ENCODE measurements at places on chromosomes 7 and 10.
A peak's percentile ranks its signal among the peaks of the same experiment; 100 is the strongest.

- DNase-seq = peak; percentile 71
Observed at GRCh38 chr10:102408728-102409603, 9.6 kb downstream of the PSD start.

DNA sequence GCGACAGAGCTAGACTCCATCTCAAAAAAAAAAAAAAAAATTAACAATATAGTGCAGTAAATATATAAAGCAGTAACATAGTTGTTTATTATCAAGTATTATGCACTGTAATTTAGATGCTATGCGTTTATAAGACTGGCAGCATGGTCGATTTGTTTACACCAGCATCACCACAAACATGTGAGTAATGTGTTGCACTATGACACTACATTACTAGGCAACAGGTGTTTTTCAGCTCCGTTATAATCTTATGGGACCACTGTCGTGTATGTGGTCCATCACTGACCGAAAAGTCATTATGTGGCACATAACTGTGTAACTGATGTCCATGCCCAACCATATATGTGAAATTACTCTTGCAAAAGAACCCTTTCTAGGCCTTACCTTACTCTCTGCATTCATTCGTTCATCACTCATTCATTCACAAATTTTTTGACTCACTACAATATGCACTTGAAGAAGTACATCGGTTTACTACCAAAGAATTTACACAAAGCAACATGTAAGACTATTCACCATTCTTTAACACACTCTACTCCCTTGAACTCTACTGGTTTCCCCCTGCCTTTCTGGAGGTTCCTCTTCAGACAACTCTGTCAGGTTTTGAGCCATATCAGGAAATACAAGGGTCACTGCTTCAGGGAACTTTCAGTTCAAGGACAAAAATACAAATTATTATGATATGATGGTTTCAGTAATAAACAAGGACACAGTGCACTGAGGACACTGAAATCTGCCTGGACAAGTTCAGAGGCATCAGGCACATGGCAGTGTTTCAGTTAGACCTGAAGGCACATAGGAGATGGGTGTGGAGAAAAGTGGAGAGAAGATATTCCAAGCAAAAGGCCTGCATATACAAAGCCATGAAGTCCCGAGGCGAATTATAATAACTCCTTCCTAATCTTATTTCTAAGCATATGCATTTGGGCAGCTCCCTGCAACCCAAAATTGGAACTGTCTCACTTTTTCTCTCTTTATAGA, 17.4 kb downstream of the ITGB1 start:
- no peak for DNase-seq

DNA sequence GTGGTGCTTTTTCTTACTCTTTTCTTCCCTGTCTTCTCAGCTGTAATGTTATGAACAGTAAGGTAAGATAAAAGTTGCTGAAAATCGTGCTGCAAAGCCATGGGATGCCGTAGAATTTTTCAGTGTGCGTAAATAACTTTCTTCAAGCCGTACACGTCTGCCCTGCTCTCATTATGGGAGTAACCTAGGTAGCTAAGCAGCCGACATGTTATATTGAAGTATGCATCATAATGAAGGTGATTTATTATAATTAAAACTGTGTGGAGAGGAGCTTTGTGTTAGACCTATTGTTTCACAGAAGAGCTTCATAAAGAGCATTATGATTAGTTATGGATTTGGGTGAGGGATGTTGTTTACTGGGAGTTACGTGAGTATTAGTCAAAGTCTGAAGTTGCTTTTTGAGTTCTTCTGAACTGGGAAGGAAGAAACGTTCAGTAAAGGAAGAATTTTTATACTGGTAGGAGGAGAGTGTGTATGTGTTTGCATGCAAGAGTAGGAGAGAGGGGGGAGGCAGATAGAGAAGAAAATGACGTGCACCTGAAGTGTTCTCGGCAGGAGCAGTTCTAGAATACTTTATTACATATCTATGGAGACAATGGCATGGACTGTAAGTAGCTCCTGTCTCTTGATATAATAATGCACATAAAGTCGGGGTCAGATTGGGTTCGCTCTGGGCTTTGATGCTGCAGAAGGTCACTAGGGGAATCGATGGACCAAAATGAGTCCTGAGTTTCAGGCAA, 56.3 kb downstream of the POU6F2 start:
- no peak for DNase-seq

DNA sequence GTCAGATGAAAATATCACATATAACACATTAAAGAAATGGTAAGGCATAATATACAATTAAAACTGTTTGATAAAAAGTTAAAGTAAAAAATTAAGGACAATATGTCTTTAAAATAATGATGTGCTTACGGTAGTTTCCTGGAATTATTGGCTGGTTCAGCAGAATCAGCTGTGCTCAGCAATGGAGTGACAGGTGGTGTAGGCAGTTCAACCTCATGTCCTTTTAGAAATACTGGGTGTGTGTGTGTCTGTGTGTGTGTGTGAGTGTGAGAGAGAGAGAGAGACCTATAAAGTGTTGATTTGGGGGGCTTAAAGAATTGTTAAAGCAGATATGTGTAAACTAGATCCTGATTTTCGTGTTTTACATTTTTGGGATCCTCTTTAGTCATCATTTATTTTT, 141.2 kb downstream of the ADAM22 start:
- no peak for DNase-seq

DNA sequence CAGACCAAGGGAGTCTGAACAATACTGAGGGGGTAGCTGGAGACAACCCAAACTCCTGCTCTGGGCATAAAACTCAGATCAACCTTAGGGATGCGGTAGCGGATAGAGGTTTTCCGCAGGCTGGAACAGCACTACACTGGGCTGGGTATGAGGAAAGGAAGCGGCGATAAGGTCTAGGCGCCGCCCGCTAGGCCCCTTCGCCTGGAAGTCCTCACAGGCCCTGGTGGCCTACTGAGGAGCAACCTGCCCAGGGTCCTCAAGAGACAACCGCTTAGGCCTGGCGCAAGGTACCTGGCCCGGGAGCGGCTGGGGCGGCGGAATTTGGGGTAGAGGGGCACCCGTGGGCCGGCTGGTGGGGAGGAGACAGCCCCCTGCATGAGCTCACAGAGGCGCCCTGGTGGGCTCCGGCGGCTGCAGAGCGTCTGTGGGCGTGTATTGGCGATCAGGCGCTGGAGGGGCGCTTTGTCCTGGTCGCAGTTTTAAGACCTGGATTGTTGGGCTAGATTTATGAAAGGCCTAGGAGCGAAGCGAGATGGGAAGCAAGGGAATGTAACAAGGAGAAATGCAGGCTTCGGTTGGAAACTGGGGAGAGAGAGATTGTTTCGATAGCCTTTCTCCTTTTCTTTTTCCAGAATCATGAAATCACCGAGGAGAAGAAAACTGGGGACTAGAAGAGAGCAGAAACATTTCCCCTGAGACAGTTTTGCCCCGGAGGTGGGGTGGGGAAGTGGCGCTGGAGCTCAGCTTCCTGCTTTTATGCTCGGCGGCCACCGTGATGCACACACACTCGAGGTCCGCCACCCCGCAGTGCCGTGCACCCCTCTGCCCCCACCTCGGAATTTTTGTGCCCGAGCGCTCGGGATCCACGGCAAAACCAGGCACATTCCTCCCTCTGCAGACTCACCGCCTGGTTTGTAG, 2.4 kb upstream of the NKX2-3 start:
- no peak for DNase-seq

GRCh38 chr7:47596502-47597202, 14.7 kb upstream of the TNS3 start:
- DNase-seq = no peak

- DNase-seq = no peak
Observed at GRCh38 chr7:16492513-16493062, 27.1 kb upstream of the SOSTDC1 start.

- DNase-seq = no peak
Observed at GRCh38 chr7:125876431-125876830, 946.8 kb upstream of the POT1 start.

- DNase-seq = no peak
Observed at GRCh38 chr7:100366411-100367250, 6.7 kb upstream of the PILRA start.

- no peak for DNase-seq
Observed at GRCh38 chr7:128362670-128363069, 1.2 kb upstream of the PRRT4 start.

GRCh38 chr7:85160223-85160622, 26.6 kb downstream of the SEMA3D start:
- DNase-seq = no peak

DNA sequence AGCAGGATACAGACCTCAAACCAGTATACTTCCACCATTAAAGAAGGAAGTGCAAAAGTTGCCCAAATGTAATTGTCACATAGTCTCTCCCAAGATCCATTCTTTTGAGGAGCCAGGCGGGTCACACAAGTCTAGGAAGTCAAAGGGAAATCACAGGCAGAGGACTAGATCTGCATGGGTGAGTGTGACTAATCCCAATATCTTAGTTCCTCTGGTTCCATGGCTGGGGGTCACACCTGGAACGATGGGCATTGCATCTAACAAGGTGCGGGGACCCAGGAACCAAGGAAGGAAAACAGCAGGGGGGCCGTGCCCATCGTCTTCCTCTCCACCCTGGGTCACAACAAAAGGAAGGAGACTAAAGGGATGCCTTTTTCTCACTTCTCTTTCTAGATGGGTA, 1138.8 kb downstream of the XPNPEP1 start:
- no peak for DNase-seq

GRCh38 chr7:30694774-30695721, 12.8 kb upstream of the CRHR2 start:
- DNase-seq = no peak

- DNase-seq = no peak
Observed at GRCh38 chr7:88132725-88133124, 87.1 kb downstream of the SRI start.

- peak; percentile 21 for DNase-seq
Observed at GRCh38 chr7:36487756-36488336, 98.2 kb downstream of the ANLN start.

DNA sequence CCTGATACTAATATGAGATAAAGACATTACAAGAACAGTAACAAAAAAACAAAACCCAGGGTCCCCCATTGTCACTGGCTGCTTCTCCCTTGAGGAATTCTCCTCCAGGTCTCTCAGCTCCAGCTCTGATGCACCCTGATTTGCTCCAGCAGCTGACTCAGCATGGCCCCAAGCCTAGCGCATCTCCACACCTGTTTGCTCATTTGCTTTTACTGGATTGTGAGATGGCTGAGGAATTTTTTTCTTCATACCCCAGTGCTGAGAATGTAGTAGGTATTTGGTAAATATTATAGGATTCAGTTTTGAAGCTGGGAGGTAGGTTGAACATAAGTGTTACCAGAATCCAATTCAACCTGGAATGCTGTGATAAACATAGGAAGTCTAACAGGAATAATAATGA, 171.9 kb downstream of the PKD1L1 start:
- DNase-seq = no peak

DNA sequence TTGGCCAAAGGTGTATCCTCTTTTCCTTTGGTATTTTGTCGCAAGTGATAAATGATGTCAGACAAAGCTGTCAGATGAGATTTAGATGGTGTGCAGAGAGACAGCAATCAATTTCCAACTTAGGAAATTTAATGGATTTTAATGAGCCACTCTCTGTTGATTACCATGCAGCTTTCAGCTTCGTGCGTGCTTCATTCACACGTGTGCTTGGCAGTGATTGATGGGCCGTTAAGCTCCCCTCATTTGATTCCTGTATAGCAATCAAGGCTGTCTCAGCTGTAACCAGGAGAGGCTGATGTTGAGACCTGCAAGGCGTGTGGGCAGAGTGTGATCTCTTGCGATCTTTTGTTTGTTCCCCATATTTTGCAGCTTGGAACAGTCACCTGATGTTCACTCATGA, 439.6 kb downstream of the CALN1 start:
- DNase-seq = no peak

DNA sequence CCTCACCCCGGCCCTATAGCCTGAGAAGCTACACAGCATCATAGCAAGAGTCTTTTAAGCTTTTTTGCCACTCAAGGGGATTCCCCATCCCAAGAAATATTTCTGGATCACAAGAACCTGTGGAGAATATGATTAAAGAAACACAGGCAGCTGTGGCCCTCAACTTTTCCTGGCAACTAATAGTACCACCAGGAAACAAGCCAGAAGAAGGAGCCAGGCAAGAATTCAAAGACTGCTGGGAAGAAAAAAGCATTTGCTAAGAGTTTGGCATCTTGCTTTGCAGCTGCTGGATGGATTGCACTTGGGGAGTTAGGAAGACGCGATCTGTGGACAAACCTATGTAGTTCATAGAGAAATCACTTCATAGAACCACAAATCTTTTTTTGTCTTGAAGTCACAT, 437.8 kb downstream of the PLXDC2 start:
- no peak for DNase-seq

DNA sequence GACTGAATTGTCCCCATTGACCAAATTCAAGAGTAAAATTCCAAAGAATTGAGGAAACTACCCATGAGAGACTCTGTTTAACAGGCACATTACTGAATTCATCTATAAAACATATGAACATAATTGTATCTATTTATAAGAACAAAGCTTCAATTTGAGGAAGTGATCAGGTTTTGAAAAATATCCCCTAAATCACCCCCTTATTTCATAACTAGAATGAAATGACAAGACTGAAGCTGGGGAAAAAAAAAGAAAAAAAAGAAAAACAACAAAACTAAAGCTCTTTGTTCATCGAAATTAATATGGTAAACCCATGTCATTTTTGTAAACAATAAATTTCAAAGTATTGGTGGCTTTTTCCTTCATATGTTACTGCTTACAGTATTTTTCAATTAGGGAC, 184.9 kb upstream of the SEMA3A start:
- DNase-seq = no peak

- DNase-seq = no peak
Observed at GRCh38 chr10:519716-520401, 169.6 kb downstream of the DIP2C start.

GRCh38 chr7:46859963-46860475, 721.9 kb downstream of the TNS3 start:
- DNase-seq = no peak

- DNase-seq = no peak
Observed at GRCh38 chr10:132615341-132616169, 78.0 kb downstream of the INPP5A start.

DNA sequence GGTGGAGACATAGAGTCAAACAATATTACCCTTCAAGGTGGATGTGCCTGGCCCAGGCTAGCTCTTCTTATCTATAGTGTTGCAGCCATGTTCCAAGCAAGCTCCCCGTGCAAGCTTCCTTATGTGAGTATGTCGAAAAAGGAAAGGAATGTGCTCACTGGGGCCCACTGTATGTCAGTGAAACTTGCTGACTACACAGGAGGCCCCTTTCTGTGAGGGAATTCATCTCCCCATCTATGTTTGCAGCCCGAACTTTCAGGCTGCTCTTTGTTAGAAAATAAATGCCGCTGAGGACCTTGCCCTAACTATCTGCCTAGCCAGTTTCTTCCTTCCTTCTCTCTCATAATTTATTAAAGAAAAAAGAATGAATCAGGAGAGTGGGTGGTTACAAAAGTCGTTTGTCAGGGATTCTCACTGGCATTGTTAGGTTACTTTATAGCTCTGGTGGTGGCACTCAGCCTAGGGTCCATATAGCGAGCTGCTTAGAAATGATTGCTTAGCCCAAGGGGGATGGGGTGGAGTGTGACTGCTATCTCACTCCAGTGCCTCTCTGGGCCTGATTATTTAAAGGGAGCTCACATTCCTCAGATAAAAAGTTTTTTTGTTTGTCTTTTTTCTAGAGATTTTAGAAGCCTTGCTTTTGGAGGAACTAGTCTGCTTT, 302.1 kb downstream of the ABCA13 start:
- no peak for DNase-seq
